ENCODE measurements at places on chromosomes 16 and 17.

- DNase-seq, result no peak
Observed at GRCh38 chr16:79768276-79768970, 167.9 kb upstream of the MAF start.

- DNase-seq, result no peak
Observed at GRCh38 chr16:27582883-27583282, 32.9 kb downstream of the KATNIP start.

DNA sequence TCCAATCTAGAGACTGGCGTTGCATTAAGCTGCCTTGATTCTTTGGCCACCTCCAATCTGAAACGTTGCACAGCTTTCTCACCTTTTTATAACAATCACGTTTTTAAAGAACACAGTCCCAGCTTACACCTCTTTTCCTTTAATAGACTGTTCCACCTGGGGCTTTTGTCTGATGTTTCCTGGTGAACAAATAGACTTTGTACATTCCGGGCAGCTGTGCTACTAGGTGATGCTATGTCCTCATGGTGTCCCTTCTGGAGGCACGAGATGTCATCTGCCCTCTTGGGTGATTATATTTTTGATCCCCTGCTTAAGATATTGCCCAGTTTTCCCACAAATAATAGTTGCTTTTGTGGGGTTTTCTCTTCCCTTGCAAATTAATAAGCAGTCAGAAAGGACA is 225.5 kb downstream of the SOX9 start:
- DNase-seq, result no peak

- DNase-seq, result no peak
Observed at GRCh38 chr16:78125112-78125844, 25.8 kb downstream of the WWOX start.

GRCh38 chr16:30054959-30055553 is 10.5 kb upstream of the ALDOA start:
- no peak for DNase-seq
